ENCODE measurements at places on chromosomes 5 and 9.

GRCh38 chr5:38023371-38023770, 183.5 kb upstream of the GDNF start:
- no peak for DNase-seq

DNA sequence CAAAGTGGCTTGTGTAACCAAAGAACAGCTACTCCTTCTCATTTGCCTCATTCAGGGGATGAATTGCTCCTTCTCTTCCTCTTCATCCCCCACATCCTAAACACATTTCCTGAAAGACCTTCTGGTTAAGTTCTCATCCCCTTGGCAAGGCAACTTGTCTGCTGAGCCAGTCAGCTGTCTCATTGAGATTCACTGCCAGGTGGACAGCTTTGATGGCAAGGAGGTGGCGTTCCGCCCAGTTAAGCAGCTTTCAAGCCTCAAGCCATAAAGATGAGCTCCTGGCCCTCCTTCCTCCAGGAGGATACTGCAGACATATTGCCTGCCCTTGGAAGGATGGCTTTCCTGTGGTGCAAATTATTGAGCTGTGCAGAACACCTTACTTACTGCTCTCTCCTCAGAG, 448.6 kb upstream of the MPDZ start:
- no peak for DNase-seq

DNA sequence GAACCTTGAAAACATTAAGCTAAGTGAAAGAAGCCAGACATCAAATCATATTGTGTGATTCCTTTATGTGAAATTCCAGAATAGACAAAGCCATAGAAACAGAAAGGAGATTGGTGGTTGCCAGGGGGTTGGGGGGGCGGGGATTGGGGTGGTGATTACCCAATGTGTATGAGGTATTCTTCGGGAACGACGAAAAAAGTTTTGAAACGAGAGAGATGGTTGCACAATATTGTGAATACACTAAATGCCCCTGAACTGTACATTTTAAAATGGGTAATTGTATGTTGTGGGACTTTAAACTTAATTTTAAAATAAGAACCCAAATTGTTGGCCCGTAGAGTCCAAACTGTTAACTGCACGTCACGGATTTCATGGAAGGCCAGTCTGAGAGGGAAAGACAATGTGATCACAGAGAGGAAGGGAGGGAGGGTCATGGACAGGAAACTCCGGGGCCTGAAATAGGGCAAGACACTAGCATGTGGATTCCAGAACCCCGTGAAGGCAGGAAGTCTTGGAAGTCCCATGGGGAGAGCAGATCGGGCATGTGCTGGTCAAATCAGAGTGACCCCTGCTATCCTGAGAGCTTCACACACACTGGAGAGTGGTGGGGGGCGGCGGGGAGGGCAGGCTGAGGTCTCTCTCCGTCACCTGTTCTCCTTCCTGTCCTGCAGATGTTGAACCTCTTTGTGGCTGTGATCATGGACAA, 218.4 kb downstream of the CACNA1B start:
- no peak for DNase-seq

- peak; percentile 71 for DNase-seq
Observed at GRCh38 chr9:15299374-15299939, 7.6 kb downstream of the TTC39B start.

DNA sequence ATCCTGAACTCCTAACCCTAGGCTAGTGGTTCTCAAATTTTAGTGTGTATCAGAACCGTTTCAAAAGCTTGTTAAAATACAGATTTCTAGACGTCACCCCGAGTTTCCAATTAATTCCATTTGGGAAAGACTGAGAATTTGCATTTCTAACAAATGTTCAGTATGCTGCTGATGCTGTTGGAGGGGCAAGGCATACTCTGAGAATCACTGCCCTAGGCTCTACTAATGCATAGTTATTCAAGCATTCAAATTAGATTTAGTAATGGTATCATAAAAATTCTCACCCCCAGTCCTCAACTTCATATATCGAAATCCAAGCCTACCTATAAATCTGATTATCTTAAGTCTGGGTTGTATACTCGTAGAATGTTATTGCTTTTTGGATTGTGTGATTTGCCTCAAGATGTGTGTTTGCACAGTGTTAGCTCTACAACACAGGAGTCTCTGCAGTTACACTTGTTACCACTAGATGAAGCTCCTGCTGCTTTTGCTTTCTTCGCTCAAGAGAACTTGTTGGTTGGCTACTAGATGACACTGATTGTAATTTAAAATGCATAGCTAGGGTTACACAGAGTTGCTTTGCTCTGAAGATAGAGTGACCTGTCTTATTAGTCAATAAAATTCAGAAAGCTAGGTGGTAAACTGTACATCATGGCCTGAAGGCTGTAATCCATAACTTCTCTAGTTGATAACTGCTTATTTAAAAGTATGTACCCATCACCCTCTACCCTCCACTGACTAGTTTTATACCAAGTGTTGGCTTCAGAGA, 7.5 kb upstream of the ERAP2 start:
- peak; percentile 55 for DNase-seq

DNA sequence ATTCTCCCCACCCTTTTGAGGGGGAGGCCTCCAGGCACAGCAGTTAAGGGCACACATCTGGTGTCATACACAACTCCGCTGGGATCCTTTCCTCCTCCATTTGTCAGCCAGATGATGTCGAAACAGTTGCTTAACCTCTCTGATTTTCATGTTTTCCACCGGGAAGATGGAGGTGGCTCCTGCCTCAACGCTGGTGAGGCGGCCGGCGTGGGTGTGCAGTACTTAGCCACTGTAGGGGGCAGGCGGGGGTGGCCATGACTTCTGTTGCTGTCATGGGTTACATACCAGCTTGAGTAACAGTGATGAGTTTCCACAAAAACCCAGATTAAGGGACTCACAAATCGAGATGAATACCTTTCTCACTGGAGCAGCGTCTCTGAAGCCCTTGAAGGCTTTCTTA, 63.1 kb upstream of the EPB41L4B start:
- no peak for DNase-seq

- no peak for DNase-seq
Observed at GRCh38 chr5:1551426-1552301, 27.9 kb upstream of the LPCAT1 start.

DNA sequence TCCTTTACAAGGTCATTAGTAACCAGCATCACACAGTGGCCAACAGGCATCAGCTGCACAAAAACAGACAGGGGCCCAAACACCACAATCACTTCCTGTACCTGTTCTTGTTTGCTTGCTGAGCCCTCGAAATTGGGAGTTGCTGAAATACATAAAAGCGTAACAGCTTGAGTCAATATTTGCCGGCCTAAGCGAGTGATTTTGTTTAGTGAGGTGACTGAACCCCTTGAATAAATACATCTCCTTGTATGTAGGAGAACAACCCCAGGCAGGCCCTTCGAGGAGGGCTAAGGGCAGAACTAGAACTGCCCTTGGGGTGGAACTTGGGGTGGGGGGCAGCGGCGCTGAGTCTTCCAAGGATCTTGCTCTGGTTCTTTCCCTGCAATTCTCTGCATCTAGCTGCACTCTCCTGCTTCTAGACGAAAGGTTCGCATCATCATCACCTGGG, 502.5 kb downstream of the RASEF start:
- no peak for DNase-seq

- no peak for DNase-seq
Observed at GRCh38 chr9:136860933-136861873, 4.9 kb downstream of the EDF1 start.

GRCh38 chr5:1789834-1790471, 9.7 kb downstream of the MRPL36 start:
- no peak for DNase-seq

GRCh38 chr9:68416936-68417564, 60.6 kb downstream of the PGM5 start:
- DNase-seq: no peak

GRCh38 chr5:116273448-116274242, 188.8 kb downstream of the COMMD10 start:
- no peak for DNase-seq

DNA sequence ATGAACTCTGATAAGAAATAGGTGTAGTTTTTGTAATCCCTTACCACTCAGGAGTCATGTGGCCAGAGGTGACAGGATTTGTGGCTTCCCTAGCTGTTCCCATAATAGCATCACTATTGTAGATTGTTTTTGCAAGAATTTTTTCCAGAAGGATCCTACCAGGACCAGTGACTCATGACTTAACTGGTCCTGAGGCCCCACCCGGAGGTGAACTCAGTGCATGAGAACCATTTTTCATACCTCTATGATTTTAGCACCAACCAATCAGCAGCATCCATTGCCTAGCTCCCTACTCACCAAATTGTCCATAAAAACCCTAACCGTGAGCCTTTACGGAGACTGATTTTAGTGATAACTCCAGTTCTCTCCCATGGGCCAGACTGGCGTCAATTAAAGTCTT, 484.8 kb downstream of the PSAT1 start:
- no peak for DNase-seq

GRCh38 chr5:107874795-107875194, 204.1 kb upstream of the EFNA5 start:
- no peak for DNase-seq

DNA sequence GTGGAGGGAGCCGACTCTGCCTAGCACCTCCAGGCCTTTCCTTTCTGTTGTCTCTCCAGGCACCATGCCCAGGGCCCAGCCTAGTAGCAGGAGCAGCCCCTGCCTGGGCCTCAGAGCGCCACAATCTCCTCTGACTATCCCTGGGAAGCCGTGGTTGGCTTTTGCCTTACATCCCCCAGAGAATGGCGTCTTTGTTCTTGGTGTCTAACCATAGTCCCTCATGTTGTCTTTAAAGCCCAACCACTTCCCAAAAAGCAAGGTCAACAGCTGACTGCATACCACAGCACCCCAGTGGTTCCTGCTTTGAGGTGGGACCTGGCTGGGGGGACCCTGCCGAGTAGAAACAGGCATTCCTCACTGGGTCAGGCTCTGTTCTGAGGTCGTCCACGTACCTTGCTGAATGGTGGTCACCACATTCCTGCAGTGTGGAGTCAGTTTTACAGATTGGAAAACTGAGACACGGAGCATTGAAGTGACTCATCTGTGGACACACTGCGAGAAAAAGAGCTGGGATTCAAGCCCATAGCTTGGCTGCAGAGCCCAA, 13.7 kb upstream of the CERCAM start:
- no peak for DNase-seq

GRCh38 chr5:82019342-82020138, 47.7 kb downstream of the ATG10 start:
- DNase-seq: no peak

- no peak for DNase-seq
Observed at GRCh38 chr5:119537704-119538103, 85.4 kb downstream of the HSD17B4 start.

DNA sequence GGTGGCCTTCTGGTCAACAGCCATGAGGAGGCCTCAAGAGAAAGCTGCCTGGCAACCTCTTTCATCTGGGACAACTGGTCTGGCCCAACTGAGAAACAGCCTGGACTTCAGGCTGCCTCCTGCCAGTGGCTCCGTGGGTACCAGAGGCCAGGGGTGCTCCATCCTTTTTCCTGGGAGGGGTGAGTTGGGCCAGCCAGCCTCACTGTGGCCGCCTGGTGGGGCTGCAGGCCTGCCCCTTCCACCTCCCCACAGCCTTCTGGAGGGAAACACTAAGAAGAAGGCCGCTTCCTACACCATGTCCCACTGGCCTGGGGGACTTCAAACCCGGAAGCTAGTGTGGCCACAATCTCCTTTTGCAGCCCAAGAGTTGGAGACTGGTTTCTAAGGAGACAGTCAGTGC, 13.8 kb upstream of the NKD2 start:
- DNase-seq: no peak

GRCh38 chr5:143284002-143284401, 119.5 kb downstream of the NR3C1 start:
- DNase-seq: no peak

DNA sequence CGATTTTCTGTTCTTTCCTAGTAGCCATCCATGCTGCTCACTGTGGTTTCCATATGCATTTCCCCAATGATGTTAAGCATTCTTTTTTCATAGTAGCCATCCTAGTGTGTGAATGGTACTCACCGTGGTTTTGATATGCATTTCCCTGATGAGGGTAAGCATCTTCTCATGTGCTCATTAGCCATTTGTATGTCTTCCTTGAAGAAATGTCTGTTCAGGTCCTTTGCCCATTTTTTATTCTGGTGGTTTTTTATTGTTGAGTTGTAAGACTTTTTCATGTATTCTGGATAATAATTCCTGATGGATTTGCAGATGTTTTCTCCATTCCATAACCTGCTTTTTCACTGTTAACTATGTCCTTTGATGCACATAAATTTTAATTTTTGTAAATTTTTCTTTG, 108.0 kb downstream of the EHMT1 start:
- no peak for DNase-seq

- no peak for DNase-seq
Observed at GRCh38 chr5:124451721-124452383, 294.6 kb downstream of the ZNF608 start.

DNA sequence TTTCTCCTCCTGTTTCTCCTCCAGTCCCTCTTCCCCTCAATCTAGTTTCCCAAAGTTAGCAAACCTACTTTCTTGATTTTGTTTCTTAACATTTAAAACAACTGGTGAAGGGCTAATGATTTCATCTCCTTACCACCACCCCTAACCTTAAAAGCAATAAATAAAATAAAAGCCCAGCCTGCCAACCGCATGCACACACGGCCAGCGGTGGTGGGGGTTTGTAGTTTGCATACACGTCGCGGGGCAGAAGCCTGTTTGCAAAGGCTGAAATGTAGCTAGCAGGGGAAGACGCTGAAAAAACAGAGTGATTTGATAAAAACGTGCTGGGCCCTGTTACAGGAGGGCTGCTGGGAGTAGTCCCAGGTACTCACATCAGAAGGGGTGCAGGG, 1.9 kb upstream of the DMRT2 start:
- DNase-seq: no peak

GRCh38 chr5:125597338-125597737, 825.9 kb upstream of the GRAMD2B start:
- DNase-seq: no peak

GRCh38 chr9:134058716-134059115, 9.1 kb downstream of the BRD3 start:
- DNase-seq: no peak

GRCh38 chr5:124627815-124628595, 118.4 kb downstream of the ZNF608 start:
- no peak for DNase-seq

DNA sequence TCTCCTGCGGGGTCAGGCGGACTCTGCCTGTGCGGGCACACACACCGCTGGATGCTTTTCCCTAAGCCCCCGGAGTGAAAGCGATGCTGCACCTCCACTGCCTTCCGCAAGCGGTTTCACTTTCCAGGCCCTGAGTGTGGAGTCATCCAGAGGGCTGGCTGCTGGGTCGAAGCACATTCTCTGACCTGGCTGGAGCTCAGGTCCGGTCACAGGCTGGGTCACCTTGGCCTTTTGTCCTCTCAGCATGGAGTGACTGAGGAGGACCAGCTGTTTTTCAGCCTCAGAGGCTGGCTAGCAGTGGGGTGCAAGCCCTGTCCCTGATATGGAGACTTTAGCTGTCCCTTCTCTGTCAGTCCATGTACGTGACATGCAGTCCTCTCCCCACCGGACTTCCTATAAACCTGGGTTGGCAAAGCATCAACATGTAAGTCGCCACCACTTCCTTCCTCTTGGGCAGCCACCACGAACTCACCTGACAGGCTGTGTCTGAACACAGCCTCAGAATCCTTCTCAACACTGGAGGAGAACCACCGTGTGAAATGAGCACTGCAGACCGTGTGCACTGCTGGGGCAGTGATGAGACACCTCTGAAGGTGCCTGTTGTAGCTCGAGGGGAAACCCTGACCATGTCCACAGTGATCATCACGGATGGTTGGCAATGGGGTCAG, 51.3 kb downstream of the GADD45G start:
- no peak for DNase-seq

- DNase-seq: no peak
Observed at GRCh38 chr5:4418084-4418483, 722.0 kb upstream of the ADAMTS16 start.

All from central memory CD4-positive, alpha-beta T cell (primary cell).